Germinal center (tissue), 1 donor: ENCODE measurements at places on chromosomes 2 and 18.
A peak's percentile ranks its signal among the peaks of the same experiment; 100 is the strongest.

DNA sequence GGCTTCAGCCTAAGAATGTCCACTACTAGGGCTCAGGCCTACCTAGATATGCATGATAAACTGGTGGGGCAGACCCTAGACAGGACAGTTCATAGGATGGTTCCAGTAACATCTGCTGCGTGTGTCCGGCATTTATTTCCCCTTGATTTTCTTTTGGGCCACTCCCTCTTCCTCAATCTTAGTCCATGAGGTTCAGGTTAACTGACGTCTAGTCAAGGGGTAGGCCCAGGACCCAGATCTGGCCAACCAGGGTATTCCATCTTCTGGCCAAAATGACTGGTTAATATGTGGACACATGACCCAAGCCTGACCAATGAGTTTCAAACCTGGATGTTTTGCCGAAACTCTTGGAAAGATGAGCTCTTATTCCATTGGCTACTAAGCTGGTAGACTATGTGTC is 15.2 kb downstream of the TMEM247 start:
- DNase-seq, result no peak

GRCh38 chr18:79736846-79737245 is 57.2 kb downstream of the CTDP1 start:
- no peak for DNase-seq

- no peak for DNase-seq
Measured at GRCh38 chr18:27789406-27789805, 387.5 kb downstream of the CDH2 start.

GRCh38 chr2:96894151-96894531 is 24.3 kb upstream of the SEMA4C start:
- no peak for DNase-seq

DNA sequence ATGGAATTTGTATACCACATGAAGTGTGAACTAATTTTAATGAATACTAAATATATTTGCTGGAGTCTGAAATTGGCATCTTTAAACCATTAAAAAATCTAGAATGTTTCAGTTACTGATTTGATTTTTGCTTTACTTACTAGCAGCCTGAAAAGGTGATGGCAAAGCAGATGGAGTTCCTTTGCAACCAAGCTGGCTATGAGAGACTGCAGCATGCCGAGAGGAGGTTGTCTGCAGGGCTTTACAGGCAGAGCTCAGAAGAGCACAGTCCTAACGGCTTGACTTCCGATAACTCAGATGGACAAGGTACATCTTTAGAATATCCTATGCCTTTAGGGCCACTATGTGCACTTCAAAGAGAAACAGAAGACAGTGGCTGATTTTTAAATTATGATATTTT is 36.5 kb downstream of the NAB1 start:
- no peak for DNase-seq

- peak; percentile 51 for DNase-seq
Measured at GRCh38 chr18:10298346-10298745, 156.1 kb upstream of the APCDD1 start.
